NCI-H774 (cell line): ENCODE measurements at places on chromosomes 3 and 15.

GRCh38 chr3:129386984-129387383, 41.5 kb downstream of the EFCAB12 start:
- DNase-seq, result no peak

DNA sequence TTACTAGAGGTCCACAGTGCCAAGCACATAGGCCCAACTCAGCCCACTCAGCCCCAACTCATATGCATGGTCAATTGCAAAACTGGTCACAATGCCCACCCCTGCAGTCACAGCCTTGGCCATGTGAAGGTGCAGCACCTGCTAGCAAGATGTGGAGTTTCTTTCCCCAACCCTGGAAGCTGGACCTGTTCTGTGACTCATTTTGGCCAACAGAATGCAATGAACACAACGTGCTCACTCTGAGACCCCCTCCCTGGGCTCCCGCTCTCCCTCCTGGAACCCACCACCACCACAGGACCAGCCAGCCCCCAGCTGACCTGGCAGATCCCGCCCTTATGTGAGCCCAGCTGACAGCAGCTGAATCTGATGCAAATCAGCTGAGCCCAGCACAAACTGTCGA, 34.4 kb downstream of the ALDH1L1 start:
- no peak for DNase-seq

DNA sequence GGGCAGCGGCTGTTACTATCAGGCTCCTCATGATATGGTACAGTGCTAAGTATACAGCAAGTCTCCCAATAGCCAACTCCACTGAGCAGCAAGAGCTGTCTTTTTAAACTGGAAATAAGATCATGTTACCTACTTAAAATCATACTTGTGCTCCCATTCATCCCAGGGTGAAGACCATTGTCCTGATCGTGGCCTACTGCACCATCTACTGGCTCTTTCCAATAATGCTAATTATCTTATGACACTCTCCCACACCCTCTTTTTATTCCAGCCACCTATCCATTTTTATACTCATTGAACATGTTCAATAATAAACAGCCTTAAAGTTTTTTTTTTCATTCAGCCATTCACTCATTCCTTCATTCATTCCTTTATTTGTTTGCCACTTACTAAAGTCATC, 117.7 kb downstream of the GBE1 start:
- DNase-seq, result no peak

GRCh38 chr3:43180027-43180426, 74.1 kb upstream of the POMGNT2 start:
- no peak for DNase-seq

DNA sequence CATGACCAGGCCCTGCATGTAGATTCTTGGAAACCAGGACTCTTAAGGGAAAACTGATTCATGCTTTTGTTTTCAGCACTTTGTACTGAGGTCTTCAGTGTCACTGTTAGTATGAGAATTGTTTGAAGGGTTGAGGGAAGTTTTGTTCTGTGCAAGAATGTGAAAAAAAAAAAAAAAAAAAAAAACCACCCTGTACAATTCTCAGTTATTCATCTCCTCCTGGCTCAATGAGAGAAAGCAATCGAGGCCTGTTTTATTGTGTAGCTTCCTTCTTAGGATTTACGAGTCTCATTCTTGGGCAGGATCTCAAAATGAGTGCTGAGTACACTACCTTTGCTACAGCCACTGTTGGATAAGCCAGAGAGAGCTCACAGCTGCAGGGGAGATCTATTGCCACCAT, 469.5 kb downstream of the CNTN4 start:
- no peak for DNase-seq

DNA sequence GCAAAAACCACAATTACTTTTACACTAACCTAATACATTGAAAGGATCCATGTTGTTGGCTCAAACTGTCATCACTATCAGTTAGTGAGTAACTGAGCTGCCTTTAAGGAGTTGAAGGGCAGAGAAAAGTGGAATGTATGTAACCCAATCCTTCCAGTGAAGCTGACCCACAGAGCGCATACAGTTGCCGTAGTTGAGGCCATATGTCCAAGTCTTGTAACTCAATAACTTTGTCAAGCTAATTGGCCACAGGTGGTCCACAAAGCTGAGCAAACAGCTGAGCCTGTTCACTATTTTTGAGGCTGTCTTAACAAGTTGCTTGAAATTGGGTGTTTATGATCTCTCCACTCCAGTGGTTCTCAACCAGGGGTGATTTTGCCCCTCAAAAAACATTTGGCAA, 169.0 kb upstream of the SLC24A5 start:
- no peak for DNase-seq

- no peak for DNase-seq
Measured at GRCh38 chr3:159273608-159274007, 471.8 kb downstream of the MFSD1 start.

DNA sequence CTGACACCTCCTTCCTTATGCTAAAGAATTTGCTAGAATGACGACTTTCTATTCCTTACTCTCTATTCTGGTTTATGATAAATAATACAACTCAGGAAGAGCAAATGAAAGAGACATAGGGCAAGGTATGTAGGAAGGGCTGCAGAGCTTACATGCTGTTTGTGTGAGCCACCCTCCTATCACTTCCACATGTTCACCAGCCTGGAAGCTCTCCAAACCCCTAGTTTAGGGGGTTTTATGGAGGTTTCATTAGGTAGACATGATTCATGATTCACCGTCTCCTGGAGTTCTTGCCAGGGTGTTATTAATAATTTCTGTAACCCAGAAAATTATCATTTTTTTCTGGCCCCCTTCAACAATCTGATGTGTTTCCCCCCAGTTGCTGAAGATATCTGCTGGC, 172.1 kb upstream of the COL8A1 start:
- DNase-seq, result no peak
